T-helper 17 cell (primary cell): ENCODE measurements at places on chromosomes 5 and 9.

- no peak for DNase-seq
These were observed 428.3 kb upstream of the CDH6 start for GRCh38 chr5:30765227-30765626.

DNA sequence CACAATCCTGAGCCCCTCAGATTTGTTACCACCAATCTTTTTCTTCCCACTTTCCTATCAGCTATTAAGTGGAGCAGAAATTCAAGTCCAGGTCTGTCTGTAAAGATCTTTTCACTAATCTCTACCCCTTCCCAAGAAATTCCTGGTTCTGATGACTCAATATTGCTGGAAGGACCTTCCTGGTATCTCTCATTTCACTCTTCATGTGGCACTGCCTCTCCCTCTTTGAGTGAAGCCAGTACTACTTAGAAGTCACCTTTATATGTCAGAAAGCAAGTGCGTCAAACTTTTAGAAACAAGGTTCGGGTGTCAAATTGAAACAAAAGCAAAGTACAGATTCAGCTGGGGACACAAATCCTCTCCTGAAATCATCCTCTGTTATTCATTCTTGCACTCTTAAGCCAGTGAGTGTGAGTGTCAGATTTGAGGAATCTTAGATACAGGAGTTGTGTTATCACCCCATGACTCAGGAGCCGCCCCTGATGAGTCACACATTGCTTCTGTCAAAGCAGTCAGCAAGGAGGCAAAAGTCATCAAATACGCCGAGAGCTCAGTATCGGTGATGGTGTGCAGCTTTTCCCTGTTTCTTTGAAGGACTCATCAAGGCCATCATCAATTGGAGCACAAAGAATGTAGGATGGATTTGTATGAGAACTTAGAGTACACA is 313.0 kb downstream of the CETN3 start:
- DNase-seq: no peak

GRCh38 chr5:98836175-98836574 is 62.7 kb downstream of the RGMB start:
- DNase-seq: no peak

DNA sequence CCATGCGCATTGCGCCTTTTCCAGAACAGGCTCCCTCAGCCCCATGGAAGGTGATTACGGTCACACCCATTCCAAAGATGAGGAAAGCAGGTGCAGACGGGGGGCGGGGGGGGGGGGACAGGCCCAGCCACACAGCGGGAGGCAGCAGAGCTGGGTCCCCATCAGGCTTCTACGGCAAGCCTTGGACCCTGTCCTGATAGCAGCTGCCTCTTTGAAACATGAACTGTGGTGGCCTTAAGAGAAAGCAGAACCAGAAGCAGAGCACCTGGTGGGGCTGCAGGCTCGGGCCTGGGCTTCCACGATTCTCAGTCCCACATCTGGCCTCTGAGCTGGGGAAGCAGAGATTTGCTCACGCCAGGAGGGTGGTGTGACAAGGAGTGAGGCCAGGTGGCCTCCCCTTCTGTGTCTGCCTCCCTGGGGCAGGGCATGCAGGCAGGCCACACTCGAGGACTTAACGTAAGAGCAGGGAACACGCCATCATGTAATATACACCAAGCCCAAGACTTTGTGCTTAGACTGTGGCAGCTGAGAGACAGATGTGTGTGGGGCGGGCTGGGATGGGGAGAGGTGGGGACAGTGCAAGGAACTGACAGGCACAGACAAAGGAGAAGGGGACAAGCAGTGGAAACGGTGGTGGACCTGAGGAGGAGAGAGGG is 14.2 kb upstream of the PHYKPL start:
- no peak for DNase-seq

GRCh38 chr9:77486968-77487367 is 161.2 kb downstream of the GNA14 start:
- DNase-seq: no peak

GRCh38 chr9:68819065-68819464 is 114.0 kb downstream of the PIP5K1B start:
- no peak for DNase-seq

GRCh38 chr9:2418619-2419018 is 203.0 kb upstream of the VLDLR start:
- DNase-seq: no peak

DNA sequence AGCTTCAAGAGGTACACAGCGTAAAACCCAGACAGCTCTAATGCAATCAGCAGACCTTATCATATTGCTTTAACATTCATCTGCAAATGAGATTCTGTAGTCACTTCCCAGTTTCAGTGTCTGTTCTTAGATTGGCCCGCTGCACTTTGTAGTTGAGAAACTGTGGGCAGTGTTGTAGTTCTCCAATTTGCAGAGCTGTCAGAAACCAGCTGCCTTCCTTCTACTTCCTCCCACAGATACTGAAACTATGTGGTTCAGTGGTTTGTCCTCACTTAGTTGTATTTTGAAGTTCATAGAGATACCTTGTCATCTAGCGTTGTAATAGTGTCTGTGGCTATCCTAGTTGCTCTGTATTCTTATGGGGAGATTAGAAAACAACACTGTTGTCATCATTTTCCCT is 39.6 kb upstream of the TRIM36 start:
- DNase-seq: no peak

DNA sequence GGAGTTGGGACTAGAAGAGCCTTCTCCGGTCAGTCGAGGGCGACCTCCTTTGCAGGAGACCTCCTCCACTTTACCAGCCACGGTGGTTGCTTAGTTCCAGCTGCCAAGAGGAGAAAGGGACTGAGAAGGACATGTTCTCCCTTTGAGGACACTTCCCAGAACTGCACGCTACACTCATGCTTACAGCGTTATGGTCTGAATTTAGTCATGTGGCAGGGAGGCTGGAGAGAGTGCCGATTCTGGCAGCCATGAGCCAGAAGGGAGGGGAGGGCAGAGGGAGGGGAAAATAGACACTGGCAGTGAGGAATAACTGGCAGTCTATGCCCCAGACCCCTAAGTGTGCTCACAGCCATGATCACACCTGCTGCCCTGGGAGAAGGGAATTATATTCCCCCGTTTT is 47.8 kb downstream of the TSPAN17 start:
- no peak for DNase-seq

DNA sequence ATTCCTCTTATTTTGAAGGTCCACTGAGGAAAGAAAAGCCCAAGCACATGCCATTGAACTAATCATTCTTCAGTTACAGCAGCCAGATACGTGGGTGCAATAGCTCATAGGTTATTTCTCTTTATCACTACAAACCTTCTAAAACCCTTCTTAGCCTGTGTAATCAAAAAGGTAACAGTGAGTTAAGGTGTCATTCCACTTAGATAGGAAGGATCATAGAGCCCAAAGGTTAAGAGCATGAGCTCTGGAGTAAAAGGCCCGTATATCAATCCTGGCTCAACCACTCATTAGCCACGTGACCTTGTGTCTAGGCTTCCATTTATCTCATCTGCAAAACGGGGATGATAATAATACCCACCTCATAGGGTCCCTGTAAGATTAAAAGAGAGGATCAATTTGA is 2.7 kb downstream of the GPX8 start:
- no peak for DNase-seq

DNA sequence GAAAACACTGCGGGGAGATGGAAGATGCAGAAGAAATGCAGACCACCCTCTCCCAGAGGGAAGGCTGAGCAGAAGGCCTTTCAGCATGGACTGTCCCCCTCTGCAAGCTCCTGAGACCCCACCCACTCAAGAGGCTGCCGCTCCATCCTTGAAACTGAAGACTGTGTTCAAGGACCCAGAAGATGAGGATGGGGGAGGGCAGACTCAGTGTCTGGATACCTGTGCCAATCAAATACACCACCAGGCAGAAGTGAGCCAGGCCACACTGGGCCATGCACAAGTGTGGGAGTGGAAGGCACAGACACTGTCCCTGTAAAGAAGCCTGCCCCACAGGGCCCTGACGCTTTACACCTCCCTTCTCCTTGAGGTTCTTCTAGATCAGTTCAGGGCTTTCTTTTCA is 40.0 kb upstream of the IPPK start:
- no peak for DNase-seq

DNA sequence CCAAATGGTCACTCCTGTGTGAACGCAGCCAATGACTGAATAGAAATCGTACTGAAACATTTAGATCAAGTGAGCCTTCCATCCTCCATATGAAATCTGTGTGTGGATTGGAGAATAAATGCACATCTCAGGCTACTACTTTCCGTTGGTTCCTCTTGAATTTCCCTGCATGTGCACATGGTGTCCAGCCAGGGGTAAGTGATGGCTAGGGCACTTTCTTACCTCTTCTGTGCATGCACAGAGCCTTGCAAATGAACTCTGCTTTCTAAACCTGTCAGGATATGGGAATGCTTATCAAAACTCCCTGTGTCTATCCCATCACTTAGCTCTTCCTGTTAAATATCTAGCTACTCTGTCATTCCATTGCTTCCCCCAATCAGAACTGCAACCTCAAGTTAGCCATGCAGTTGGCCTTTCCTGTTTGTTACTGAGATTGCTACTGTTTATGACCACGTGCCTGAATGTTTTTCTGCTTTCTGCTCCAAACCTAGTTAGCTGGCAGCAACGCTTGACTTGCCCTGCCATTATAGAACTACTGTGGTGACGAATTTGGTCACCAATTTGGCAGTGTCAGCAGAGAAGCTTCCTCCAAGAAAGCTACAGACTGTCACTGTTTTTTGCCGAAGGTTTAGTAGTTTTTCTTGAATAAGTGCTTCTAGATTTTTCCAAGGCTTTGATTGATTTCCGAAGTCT is 661.6 kb downstream of the LRRC70 start:
- DNase-seq: no peak

- no peak for DNase-seq
These were observed 224.1 kb upstream of the ISL1 start for GRCh38 chr5:51159164-51159563.

GRCh38 chr5:25453500-25453899 is 808.7 kb upstream of the CDH10 start:
- no peak for DNase-seq

DNA sequence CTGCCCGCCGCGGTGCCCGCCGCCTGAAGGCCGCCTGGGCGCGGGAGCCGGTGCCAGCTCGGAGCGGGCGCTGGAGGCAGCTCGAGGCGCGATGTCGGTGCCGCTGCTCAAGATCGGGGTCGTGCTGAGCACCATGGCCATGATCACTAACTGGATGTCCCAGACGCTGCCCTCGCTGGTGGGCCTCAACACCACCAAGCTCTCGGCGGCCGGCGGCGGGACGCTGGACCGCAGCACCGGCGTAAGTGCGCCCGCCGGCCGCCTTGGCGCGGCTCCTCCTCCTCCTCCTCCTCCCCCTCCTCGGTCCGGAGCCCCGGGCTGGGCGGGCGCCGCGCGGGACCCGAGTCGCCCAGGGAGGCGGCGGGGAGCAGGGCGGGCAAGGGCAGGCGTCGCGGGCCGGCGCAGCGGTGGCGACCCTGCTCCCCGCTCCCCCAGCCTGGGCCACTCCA is 455 bp downstream of the OLFM1 start:
- no peak for DNase-seq

DNA sequence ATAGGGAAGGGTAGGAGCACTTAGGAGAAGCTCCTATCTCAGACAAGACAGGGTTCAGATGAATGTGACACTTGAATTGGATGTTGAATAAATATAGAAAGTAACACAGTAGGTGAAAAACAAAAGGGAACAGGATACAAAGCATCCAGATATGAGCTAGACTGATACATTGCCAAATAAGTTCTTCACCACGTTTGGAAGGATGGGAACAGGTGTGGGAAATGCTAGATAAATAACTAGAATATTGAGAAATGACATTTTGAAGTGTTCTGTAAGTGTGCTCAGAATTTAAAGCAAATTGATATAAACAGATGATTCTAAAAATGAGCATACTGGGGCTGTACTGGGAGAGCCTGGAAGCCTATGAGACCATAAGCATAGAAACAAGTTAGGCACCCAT is 340.1 kb upstream of the PRR16 start:
- no peak for DNase-seq

GRCh38 chr5:180208435-180209081 is 453 bp downstream of the RASGEF1C start:
- DNase-seq: no peak

DNA sequence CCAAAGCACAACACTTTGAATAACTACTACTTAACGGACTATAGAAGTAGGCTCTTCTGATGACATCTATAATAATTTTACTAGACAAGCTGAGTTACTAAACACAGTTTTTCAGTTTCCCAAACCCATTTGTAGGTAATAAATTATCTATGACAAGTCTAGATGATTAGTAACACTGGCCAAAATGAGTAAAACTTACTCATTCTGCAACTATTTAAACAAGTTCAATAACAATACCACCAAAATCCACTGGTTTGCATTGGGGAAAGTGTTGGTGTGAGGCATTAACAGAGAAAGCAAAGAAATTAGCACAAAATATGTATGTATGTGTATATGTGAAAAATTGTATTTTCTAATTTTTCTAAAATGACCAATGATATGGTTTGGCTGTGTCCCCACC is 119.3 kb downstream of the NR2F1-AS1 start:
- DNase-seq: no peak

DNA sequence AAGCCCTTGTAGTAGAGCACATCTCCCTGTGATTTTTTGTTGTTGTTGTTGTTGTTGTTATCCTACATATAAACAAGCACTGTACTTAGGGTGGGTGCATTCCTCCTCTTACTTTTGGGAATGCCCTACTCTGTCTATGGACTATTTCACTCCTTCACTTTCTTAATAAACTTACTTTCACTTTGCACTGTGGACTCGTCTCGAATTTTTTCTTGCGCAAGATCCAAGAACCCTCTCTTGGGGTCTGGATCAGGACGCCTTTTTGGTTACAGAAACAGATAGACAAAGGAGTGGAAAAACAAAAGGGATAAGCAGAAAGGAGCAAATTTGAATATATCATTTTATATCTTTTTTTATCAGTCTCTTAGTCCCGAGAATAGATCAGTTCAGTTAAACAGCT is 14.4 kb upstream of the PAIP1 start:
- no peak for DNase-seq

- DNase-seq: no peak
These were observed 60.8 kb downstream of the DMXL1 start for GRCh38 chr5:119131530-119132304.

- no peak for DNase-seq
These were observed 161.6 kb downstream of the COL23A1 start for GRCh38 chr5:178428341-178429155.

DNA sequence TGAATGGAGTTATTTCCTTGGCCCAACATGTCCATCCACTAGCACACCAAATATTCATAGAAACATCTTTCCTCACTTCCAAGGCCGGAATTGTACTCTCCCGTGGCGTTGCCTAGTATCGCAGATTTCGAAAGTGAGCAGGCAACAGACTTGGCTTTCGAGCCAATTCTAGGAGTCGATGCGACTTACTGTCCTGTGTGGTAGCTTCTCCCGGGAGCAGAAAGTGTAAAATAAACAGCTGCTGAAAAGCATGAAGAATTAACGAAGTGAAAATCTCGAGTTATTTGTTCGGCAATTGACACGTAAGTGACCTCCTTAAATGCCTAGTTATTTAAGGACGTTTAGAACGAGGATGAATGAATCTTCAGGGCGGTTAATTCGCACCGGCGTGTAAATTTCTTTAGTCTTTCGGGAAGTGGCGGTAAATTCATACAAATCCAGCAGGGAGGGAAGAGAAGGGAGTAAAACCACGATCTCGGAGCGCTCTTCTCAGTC is 449 bp upstream of the PCSK5 start:
- no peak for DNase-seq

GRCh38 chr9:19108038-19108437 is 5.3 kb upstream of the HAUS6 start:
- no peak for DNase-seq
